ENCODE measurements at places on chromosomes 4 and X.

DNA sequence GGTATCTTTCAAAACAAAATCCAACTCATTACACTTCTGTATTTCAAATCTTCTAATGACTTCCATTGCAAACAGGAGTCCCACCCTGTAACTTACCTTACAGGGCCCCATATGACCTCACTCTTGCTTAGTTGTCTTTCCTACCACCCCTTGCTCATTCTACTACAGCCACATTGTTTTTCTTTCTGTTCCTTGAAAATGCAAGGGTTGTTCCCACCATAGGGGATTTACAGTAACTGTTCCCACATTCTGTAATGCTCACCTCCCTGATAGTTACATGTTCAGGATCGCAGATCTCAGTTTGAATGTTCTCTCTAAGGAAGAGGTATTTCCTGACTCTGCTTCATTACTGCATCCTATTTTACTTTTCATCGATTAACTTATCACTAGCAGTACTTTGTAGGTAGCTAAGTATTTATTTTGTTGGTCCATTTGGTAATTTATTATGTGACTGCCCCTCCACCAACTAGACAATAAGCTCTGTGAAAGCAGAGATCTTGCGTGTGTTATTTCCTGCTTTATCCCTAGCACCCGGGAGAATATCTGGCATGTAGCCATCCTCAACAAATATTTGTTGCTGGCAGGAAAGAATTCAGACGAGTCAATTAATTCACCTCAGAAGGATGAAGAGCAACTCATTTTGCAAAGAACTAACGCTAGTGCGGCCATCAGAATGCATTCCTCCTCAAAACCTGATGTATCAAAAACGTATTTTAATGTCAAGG is 21.4 kb downstream of the MAOB start:
- DNase-seq, result peak; percentile 56

DNA sequence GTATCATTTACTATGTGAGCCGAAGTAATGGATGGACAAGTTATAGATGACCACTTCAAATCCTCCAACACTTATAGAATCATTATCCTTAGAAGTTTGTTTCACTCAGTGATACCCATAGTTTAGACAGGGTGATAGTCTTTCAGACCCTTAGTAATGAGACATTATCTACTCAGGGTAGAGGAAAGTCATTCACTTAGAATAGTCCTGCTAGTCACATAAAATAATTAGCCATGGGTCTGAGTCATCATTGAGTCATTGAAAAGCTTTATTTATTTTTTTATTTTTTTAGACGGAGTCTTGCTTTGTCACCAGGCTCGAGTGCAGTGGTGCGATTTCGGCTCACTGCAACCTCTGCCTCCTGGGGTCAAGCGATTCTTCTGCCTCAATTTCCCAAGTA is 321.7 kb upstream of the FSTL5 start:
- DNase-seq, result peak; percentile 82

DNA sequence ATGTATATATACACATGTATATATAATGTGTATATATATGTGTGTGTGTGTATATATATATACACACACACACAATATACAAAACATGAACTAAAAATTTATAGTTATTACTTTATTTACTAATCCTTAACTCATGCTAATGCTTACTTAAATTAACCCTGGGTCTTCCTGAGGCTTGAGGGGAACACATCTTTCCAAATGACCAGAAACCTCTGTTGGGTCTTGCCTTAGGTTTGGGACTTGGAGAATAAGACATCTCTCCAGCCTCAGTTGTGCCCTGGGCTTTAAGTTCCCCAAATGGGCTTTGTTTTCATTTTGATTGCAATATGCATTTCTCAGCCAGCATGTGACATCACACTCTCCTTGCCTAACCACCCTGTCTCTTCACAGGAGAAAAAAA is 7.7 kb downstream of the GEMIN8 start:
- no peak for DNase-seq

DNA sequence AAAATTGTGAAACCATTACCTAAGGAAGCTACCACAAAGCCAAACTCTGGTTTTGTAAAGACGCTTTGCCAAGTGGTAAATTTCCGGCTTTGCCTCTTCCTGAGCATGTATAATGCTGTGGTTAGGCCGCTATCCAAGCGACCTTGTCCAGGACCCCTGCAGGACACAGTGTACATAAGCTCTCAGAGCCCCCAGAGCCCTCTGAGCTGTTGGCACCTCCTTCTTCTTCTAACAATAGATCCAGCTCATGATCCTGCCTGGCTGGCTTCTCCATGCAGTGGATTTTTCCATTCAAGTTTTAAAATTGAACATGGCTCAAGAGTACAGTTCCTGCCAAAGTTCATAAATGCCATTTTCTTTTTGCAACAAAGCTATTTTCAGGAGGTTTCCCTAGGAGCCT is 326.7 kb downstream of the MAPK10 start:
- peak; percentile 95 for DNase-seq

DNA sequence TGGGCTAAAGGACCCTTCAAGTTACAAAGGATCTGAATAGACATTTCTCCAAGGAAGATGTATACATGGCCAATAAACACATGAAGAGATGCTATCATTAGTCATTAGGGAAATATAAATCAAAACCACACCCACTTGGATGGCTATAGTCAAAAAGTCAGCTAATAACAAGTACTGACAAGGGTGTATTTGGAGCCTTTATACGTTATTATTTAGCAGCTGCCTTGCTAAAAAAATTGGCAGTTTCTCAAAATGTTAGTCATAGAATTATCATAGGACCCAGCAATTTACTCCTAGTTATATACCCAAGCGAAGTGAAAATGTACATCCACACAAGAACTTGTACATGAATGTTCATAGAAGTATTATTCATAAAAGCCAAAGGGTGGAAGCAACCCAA is 112.7 kb upstream of the DUSP21 start:
- DNase-seq, result no peak

DNA sequence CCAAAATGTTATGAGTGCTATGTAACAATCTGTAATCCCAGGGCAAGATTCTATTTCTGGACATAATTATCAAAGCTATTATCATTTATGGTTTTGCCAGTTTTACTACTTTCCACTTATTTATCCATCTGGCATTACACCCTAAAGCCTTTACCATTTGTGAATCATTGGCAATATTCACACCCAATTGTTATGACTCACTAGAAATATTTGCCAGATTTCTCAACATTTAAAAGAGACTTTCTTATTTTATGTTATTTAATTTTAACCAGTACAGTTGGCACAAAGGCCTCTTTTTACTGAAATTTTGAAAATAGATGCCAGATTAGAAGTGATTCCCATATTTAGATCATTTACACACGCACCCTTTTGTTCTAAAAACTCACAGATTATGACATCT is 242.7 kb upstream of the WDFY3 start:
- DNase-seq, result peak; percentile 8

GRCh38 chr4:164956766-164957643 is 20.5 kb downstream of the TRIM61 start:
- peak; percentile 75 for DNase-seq

- no peak for DNase-seq
These were observed 9.9 kb downstream of the VEGFC start for GRCh38 chr4:176782794-176783193.

GRCh38 chr4:80101071-80101791 is 28.2 kb upstream of the ANTXR2 start:
- DNase-seq, result no peak

GRCh38 chr4:141810038-141810711 is 173.8 kb downstream of the IL15 start:
- DNase-seq, result no peak

- no peak for DNase-seq
These were observed 16.4 kb upstream of the PGRMC2 start for GRCh38 chr4:128303986-128304385.

DNA sequence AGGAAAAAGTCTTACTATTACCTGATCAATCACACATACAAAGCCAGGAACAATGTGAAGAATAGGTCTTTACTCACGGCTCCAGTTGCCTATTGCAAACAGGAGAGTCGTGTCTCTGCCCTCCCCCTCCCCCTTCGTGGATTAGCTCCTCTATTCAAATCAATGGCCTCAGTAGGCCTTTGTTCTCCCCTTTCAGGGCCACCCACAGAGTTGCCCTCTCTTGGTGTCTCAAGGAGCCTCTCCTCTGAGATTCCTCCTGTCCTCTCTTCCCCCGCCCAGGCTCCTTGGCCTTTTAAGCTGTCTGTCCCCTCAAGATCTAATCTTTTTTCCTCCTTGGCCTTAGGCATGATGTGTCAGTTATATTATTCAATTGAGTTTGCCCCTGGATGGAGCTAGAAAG is 107.2 kb upstream of the NALF2 start:
- DNase-seq, result no peak

- DNase-seq, result peak; percentile 81
These were observed 309.3 kb downstream of the FRMPD4 start for GRCh38 chrX:12447448-12448064.

- DNase-seq, result no peak
These were observed 1.7 kb upstream of the MTM1 start for GRCh38 chrX:150566734-150567182.

All from astrocyte of the spinal cord (primary cell).